Progenitor cell of endocrine pancreas (in vitro differentiated cells): ENCODE measurements at places on chromosomes 11 and 22. TPM values are rescaled to one million over a fixed set of nuclear protein-coding genes. Genes with fewer than 3 reads are reported as not detected.

Gene LYVE1
- not detected in 2 replicates for total RNA-seq

Gene PKNOX2
- 32.8 and 39.9 TPM in 2 replicates for total RNA-seq

Gene AMOTL1
- 44.8 and 45.8 TPM in 2 replicates for total RNA-seq

Gene TSPAN18
- total RNA-seq, result 21.3 and 25.7 TPM in 2 replicates

Gene C11orf86
- not detected in 2 replicates for total RNA-seq

Gene GAB4
- not detected in 2 replicates for total RNA-seq

Gene CABP4
- 0.18 TPM in 1 of 2 replicates, not detected in the other for total RNA-seq

Gene DRD4
- 1.1 and 2.7 TPM in 2 replicates for total RNA-seq

Gene CPT1B
- total RNA-seq, result 129 and 136 TPM in 2 replicates

Gene OR10A2
- not detected in 2 replicates for total RNA-seq

Gene TMEM191B
- total RNA-seq, result 2.2 and 3.3 TPM in 2 replicates

Gene TYR
- not detected in 2 replicates for total RNA-seq

Gene PLET1
- total RNA-seq, result not detected in 2 replicates

Gene PARVG
- 0.22 TPM in 1 of 2 replicates, not detected in the other for total RNA-seq

Gene OR51I1
- total RNA-seq, result not detected in 2 replicates

Gene SGSM1
- total RNA-seq, result 3.6 and 3.9 TPM in 2 replicates

Gene F2
- total RNA-seq, result 21.8 and 22.8 TPM in 2 replicates

Gene GGTLC2
- not detected in 2 replicates for total RNA-seq

Gene TNNI2
- total RNA-seq, result 0.55 and 0.69 TPM in 2 replicates

Gene CCS
- 48.9 and 49.7 TPM in 2 replicates for total RNA-seq

Gene YPEL4
- total RNA-seq, result 0.22 TPM in 2 replicates

Gene RBMXL2
- total RNA-seq, result 0.14 TPM in 1 of 2 replicates, not detected in the other

Gene USH1C
- 15.8 and 21.4 TPM in 2 replicates for total RNA-seq

Gene CECR2
- total RNA-seq, result 37.6 and 40.5 TPM in 2 replicates

Gene OR5A1
- total RNA-seq, result not detected in 2 replicates

Gene FGF19
- not detected in 2 replicates for total RNA-seq

Gene MN1
- total RNA-seq, result 5.5 and 5.9 TPM in 2 replicates

Gene MIAT
- 1.3 and 1.4 TPM in 2 replicates for total RNA-seq

Gene BBOX1
- not detected in 2 replicates for total RNA-seq

Gene SAC3D1
- total RNA-seq, result 18.5 and 19.3 TPM in 2 replicates

Gene SLC5A12
- 3.6 and 3.9 TPM in 2 replicates for total RNA-seq

Gene POLR2F
- 80.0 and 83.1 TPM in 2 replicates for total RNA-seq
